ENCODE measurements at places on chromosomes 5 and 9.

- DNase-seq = no peak
These were observed 341.9 kb downstream of the TMEM167A start for GRCh38 chr5:82735160-82735789.

GRCh38 chr9:99231711-99232110 is 9.6 kb downstream of the SEC61B start:
- DNase-seq = peak; percentile 28

DNA sequence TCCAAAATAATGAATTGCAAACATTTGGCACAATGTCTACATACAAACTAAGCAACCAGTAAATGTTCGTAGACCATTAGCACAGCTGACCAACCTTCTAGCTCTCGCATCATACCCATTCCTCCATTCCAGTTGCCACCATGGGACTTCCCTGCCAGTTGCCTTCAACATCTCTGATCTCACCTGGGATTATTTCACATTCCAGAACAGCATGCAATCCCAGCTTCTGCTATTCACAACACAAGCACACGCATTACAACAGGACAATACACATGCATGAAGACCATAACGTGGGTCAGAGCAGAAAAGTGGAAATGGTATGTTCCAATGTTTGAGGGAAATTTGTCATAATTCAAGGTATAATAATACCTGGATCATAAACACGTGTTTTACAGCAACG is 848.2 kb upstream of the DMAC1 start:
- no peak for DNase-seq

DNA sequence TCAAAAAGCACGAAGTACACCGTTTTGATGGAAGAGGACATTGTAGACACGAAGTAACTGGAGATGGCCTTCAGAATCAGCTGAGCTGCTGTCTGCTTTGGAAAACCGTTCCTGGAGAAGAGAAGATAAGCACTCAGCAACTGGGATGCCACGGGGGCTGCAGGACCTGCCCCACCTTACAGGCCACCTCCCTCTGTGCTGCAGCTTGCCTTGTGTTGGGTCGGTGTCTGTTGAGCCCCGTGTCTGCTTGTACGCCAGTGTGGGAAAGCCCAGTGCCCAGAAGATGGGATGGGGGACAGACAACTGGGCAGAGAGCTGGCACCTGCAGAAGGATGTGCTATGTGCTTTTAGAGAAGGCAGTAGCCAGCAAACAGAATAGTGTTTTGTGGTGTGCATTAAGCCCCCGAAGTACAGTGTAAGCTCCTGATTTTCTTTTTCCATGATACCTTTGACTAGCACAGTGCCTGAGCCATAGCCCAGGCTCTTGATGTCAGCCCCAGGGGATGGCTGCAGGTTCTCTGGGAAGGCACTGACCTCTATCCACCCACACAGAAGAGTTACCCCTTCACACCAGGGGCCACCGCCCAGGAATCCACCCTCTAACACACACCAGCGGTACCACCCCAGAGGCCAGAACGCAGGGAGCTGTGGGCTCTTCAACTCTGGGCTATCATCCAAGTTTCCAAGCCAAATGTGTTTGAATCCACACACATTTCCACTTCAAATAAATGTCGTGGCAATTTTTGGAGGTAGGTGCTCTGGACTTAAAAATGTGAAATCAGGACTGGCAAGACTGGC is 63.8 kb downstream of the MACROH2A1 start:
- DNase-seq = no peak

- DNase-seq = no peak
These were observed 2309.4 kb upstream of the ACO1 start for GRCh38 chr9:30075022-30075421.

DNA sequence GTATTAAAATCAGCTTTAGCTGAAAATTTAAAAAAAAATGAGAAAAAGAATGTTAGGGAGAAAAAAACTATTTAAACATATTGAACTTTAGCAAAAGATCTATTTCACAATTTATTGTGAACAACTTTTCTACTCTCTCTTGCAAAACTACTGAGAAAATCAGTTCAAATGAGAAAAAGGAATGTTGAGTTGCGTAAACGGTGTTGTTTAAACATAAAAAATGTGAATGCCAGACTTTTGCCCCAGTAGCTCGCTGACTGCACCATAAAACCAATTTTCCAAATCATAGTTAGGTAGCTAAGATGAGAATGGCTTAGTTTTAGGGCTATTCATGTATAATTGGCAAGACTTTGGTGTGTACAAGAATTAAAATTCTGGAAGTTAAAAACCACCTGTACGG is 13.4 kb upstream of the RAD23B start:
- DNase-seq = no peak

DNA sequence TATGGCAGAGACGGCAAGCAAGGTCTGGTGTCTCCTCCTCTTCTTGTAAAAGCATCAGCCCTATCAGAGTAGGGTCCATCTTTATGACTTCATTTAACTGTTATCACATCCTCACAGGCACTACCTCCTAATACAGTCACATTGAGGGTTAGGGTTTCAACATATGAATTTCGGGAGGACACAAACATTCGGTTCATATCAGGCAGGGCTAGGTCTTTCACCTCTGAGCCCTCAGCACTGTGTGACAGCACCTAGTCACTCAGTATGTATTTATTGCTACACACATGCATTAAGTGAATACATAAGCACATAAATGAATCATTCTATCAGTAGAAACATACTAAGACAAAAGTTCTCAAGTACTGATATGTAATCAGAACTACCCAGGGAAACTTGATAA is 9.4 kb upstream of the BTF3 start:
- DNase-seq = no peak

GRCh38 chr9:14221558-14221957 is 92.4 kb downstream of the NFIB start:
- DNase-seq = no peak

- DNase-seq = no peak
These were observed 7.1 kb downstream of the ZDHHC21 start for GRCh38 chr9:14686168-14686567.

DNA sequence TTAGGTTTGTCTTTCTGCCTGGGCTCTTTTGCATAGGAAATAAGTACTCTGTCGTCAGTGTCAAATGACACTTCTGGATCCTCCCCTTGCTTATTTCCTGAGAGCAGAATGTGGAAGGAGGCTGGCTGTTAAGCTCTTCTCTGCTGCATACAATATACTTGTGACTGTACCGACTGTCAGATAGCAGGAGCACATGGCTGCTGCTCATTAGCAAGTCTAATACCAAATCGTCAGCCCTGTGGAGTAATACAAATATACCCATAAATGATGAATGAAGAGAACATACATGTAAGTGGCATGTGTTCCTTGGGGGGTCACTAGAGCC is at the start of gene GPR151:
Gene GPR151 (minus strand): TSS at position 40 of the 325 bp plus-strand sequence. CDS start 77 bp downstream, outside the sequence.
- DNase-seq = no peak

GRCh38 chr9:74281674-74282073 is 215.5 kb upstream of the RORB start:
- no peak for DNase-seq

DNA sequence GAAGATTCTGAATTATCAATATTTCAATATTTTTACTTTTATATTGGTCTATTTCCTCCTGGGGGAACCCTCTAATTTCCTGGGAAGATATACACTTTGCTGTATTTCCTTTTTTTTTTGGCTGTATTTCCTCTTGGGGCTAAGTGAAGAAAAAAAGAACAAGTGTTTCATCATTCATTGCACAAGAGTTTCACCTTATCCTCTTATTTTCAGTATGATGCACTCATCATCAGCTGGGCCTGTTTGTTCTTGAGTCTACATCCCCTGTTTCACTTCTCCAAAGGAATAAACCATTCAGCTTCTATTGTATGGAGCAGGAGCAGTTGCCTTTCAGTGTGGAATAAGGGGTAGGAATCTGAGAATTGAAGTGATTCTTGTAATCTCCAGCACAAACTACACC is 210.8 kb downstream of the FAM170A start:
- DNase-seq = no peak

DNA sequence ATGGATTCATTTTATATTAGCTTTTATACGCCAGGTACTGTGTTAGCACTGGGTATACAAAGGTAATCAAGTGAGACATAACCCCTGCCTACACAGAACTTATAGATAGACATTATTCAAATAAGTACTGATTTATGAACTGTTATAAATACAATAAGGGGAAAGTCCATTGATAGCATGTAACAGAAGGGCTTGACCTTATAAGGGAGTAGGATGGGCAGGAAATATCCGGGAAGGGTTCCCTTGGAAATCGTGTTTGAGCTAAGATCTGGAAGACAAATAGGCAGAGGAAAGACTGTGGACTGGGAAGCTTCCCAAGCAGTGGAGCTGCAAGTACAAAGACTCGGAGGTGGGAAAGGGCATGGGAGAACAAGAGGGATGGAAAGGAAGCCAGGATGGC is 111.5 kb downstream of the WDR41 start:
- DNase-seq = no peak

- no peak for DNase-seq
These were observed 212.6 kb downstream of the SPATA31D1 start for GRCh38 chr9:82201196-82201595.

GRCh38 chr5:98872674-98873073 is 56.1 kb downstream of the CHD1 start:
- no peak for DNase-seq

GRCh38 chr5:128228521-128228920 is 145.0 kb downstream of the SLC12A2 start:
- DNase-seq = no peak

Data from stimulated activated naive CD8-positive, alpha-beta T cell treated with anti-CD3 and anti-CD28 coated beads, Interleukin-15, amount 100 ng/mL, for 72 hours (primary cell).